ENCODE measurements at places on chromosomes 6 and 20.

- no peak for DNase-seq
Measured at GRCh38 chr6:169172456-169172855, 81.2 kb downstream of the THBS2 start.

DNA sequence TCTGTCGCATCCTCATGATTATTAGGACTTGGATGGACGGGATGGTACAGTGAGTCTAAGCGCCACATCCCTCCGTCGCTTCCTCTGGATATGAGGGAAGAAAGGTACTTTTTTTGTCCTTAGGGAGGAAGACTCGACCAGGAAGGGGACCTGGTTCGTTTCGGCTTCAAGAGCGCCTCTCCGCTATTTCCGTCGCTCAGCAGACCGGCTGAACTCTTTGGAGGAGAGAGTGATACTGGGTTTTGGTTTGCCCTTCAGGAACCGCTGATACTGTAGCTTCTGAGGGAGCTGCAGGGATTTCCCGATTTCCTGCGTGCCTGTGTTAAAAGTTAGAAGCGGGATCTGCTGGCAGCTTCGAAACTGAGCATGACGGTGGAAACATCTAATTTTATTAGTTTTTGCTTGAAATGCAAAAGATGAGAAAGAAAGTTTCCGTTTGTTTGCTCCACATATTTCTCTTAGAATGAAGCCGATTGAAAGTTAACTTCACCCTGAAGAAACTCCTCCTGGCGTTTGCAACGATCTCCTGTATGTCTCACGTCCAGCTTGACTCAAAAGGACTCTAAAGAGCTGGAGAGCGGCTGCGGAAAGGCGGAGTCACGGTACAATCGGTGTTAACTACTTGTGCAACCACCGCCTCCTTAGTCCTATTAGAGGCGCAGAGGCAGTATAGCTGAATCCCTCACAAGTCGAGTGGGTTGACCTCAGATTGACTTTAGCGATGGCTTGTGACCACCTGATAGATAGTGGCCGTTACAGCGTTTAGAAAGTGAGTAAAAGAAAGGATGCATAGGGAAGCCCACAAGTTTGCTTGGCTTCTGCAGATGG, 129.4 kb downstream of the TRIM27 start:
- no peak for DNase-seq

- DNase-seq = no peak
Measured at GRCh38 chr6:31791324-31792089, 4.0 kb downstream of the VARS1 start.

- no peak for DNase-seq
Measured at GRCh38 chr6:164144316-164144715, 729.8 kb downstream of the QKI start.

DNA sequence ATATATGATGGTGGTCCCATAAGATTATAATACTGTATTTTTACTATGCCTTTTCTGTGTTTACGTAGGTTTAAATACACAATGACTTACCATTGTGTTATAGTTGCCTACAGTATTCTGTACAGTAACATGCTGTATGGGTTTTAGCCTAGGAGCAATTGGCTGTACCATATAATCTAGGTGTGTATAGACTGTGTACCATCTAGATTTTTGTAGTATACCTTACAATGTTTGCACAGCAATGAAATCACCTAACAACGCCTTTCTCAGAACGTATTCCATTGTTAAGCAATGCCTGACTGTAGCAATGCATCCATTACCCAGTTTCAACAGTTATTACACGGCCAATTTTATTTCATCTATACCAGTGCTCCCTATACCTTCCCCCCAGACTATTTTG, 10.7 kb downstream of the MACROD2 start:
- no peak for DNase-seq

DNA sequence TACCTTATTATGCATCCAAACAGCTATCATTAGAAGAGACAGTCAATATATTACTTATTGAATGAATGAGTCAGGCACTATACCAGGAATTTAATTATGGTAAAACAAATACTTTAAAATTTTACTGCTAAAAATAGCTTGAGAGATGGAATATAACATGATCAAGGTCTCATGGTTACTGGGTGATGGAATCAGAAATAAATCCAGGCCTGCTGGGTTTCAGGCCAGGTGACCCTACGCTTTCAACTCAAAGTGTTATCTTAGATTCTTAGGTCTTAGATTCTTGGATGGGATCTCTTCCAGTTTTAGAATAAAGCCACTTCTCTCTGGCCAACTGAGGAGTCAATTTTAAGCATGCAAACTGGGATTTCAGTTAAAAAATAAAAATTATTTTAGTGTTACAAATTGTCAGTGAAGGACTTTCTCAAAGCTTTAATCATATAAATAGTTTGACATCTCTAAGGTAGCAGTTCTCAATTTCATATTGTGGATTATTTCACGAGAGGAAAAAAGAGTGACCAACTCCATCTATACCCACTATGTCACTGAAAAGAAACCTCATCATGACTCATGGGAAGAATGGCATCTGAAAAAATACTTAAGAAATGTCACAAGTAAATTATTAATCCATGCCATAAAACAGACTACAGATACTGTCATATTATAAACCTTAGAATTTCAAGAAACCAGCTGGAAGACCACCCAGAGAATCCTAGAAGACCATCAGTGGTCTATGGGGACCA, 283.4 kb upstream of the RUNX2 start:
- no peak for DNase-seq

DNA sequence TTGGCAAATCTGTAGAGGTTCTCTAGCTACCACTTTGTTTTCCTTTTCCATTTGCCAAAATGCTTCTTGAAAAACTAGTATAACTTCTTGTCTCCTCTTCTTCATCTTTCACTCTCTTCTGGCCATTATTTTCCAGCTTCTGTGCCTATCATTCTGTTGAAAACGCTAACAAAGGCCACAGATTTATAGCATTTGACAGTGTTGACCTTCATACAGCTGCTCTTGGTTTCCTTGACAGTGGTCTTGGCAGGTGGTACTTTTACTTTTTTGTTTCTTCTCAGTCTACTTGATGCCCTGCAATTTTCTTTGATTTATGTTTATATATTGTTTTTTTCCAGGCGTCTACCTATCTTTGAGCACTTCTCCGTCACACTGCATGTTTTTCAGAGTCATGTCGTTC, 23.7 kb downstream of the TRMT11 start:
- DNase-seq = no peak

- DNase-seq = no peak
Measured at GRCh38 chr6:52063584-52064344, 23.6 kb downstream of the PKHD1 start.

DNA sequence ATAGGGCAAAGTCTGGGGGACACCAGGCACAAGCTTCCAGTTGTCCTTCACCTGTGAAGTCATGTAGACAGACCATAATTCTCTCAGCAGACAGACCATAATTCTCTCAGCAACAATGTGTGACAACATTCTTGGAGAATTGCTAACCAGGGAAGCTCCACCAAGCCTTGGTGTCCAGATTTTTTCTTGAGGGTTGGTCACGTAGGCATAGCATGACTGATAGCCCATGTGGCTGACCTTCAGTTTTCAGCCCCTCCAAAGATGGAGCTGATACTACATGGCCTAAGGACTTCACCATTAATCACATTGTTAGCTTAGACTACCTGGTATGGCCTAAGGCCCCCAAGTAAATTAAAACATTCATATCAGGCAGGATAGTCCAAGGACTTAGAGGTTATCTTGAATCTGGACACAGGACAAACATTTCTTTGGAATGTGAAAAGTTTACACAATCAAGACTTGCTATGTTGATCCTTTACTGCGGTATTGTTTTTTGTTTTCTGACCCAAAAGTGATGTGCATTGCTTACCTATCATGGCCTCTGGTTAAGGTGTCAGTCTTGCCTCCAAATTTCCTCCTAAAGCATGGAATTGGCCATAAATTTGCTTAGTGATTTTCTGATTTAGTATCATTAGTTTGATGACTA, 76.9 kb downstream of the CEP57L1 start:
- DNase-seq = no peak

GRCh38 chr6:51959744-51960383, 127.5 kb downstream of the PKHD1 start:
- no peak for DNase-seq

- no peak for DNase-seq
Measured at GRCh38 chr20:46311039-46311650, 2.8 kb upstream of the CDH22 start.

DNA sequence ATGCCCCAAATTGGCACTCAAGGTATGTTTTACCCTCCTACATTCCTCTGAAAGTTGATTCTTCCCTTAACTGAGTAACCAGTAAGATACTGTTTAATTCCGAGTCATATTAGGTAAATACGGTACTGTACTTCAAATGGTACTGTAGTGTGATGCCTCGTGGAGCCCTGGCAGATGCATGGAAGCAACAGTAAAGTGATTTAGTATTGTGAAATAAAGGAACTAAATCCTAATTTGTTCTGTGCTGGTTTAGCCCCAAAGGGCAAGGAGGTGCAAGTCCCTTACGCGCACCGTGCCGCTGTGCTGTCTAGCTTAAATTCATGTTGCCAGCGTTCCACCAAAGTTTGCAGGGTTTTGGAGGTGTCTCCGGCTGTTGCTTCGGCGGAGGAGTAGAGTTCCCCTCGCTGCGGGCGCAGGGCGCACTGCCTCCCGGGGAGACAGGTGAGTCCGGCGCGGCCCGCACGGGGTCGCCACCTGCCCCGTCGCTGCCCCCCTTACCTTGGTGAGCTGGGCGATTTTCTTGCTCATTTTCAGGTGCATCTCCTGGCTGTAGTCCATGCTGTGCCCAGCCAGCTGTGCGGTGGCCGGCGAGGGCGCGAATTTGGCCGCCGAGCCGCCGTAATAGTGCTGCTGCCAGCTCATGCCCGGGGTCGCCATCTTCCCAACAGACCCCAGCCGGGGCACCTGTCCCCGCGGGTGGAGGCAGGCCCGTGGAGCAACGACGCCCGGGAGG, 655 bp downstream of the FAM184A start:
- peak; percentile 33 for DNase-seq

GRCh38 chr20:20561841-20562240, 150.6 kb downstream of the RALGAPA2 start:
- no peak for DNase-seq

DNA sequence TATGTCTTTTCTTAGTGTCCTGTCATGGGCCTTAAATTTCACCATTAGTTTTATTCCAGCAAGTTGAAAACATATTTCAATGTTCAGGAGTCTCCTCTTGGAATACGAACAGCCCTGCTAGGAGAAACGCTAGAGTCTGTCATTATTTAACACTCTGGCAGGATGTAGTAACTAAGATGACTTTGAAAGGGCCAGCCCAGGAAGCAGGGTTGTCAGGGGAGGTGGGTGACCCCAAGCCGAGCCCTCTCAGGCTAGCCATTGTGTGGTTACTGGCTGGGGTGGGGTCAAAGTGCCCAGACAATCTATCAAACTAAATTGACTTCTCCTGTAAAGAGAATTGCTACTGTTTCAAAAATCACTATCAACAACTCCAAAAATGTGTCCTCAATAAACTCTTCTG, 67.8 kb downstream of the LY86 start:
- no peak for DNase-seq

GRCh38 chr6:6494677-6495076, 93.8 kb upstream of the LY86 start:
- DNase-seq = no peak

DNA sequence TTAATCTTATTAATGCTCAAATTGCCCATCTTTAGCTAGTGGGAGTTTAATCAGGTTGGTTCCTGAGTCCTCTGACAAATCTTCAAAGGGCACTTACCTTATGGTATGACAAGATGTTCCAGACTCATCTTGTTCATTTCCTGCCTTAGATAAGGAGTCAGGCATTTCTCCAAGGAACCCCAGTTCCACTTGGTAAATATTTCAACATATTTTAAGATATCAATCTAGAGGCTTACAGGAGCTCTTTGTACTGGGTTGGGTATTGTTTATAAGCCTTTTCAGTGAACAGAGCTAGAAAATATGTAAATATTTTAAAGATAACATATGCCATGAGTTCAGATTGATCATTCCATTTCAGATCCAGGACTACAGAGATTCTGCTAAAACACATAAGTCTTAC, 159.8 kb downstream of the RCAN2 start:
- DNase-seq = no peak

DNA sequence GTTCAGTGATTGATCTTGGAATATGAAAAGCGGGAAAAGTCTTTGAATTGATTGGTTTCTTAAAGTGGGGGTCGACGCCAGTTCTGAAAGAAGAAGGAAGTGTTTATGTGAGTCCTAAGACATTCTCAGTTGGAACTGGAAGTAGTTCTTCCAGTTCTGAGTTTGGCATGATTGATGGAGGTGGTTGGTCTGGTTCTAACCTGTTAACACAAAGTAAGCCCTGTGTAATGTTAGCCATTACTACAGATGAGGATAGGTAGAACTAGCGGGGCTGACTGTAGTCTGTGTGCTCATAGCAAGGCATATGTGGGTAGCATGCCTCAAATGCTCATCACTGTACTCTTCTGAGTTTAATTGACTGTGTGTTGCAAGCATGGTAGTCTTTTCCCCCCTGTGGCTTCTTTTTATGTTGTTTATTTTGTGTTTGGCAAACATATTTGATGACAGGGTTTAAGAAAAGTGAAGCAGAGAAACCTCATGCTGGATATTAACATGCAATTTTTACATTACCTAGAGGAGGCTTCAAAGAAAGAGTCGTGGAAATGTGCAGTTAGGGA, 24.9 kb downstream of the CITED2 start:
- no peak for DNase-seq

- DNase-seq = no peak
Measured at GRCh38 chr20:17850684-17851026, 117.9 kb downstream of the SNX5 start.

GRCh38 chr6:1901556-1901955, 291.8 kb downstream of the FOXC1 start:
- no peak for DNase-seq

DNA sequence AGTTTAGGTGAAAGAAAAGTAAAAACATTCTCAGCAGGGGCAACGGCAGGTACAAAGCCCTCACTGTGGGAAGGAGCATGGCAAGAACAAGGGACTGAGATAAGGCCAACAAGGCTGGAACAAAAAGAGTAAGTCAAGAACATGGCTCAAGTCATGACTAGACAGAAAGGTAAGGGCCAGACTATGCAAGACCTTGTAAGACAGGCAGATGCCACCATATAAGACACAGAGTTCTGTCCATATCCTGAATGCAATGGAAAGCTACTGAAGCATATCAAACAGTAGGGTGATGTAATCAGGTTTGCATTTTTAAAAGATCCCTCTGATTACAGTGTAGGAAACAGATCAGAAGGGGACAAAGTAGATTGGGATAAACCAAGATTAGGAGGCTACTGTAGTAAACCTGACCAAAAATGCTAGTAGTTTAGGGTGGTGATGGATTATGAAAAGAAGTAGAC, 5.5 kb downstream of the REV3L start:
- no peak for DNase-seq

GRCh38 chr20:13571662-13572061, 67.1 kb downstream of the TASP1 start:
- DNase-seq = no peak

GRCh38 chr20:11001764-11002540, 328.2 kb upstream of the JAG1 start:
- no peak for DNase-seq

- peak; percentile 97 for DNase-seq
Measured at GRCh38 chr6:30556066-30556905, at the start of gene GNL1. Gene GNL1, minus strand, starts transcription at chr6:30556489. Its CDS starts 286 bp downstream, at chr6:30556203.

DNA sequence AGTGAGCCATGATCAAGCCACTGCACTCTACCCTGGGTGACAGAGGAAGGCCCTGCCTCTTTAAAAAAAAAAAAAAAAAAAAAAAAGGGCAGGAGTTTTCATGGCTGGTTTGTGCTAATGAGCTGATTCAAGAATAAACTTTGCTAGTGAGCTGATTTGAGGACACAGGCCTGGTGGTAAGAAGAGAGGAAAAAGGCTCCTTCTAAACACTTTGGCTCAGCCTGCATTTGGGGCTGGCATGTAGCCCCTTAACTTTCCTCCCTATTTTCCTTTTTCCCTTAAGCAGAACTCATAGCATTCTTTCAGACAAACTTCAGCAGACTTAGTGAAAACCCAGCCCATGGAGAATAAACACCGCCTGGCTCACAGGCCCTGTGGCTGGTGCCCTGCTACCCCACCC, 432.7 kb downstream of the PTPRT start:
- no peak for DNase-seq
